ENCODE measurements at places on chromosomes 11 and 22. TPM values are rescaled to one million over a fixed set of nuclear protein-coding genes. Genes with fewer than 3 reads are reported as not detected.

Gene FAM111B
- 10.5 TPM for total RNA-seq

Gene FJX1
- 25.6 TPM for total RNA-seq

GRCh38 chr22:26910845-26911244, 253.5 kb downstream of the MIAT start:
- H3K27ac ChIP-seq = no peak overlapping the region
- DNase-seq = no peak
- H3K36me3 ChIP-seq = no peaks in the 10 kb centered on the region
- H3K4me3 ChIP-seq = no peak overlapping the region
- H3K4me1 ChIP-seq = peaks cover 9% of the 10 kb centered on the region
- peaks cover 23% of the 10 kb centered on the region for H3K27me3 ChIP-seq

- H3K27ac ChIP-seq = no peak overlapping the region
- no peaks in the 10 kb centered on the region for H3K36me3 ChIP-seq
- H3K4me1 ChIP-seq = no peaks in the 10 kb centered on the region
- H3K4me3 ChIP-seq = no peak overlapping the region
- DNase-seq = no peak
These were observed 88.4 kb upstream of the GNAZ start for GRCh38 chr22:22981670-22982571.

GRCh38 chr11:7523416-7524210, 9.8 kb downstream of the PPFIBP2 start:
- no peak for DNase-seq
- H3K27ac ChIP-seq = no peak overlapping the region
- H3K4me1 ChIP-seq = no peaks in the 10 kb centered on the region
- H3K36me3 ChIP-seq = no peaks in the 10 kb centered on the region
- no peaks in the 10 kb centered on the region for H3K27me3 ChIP-seq

DNA sequence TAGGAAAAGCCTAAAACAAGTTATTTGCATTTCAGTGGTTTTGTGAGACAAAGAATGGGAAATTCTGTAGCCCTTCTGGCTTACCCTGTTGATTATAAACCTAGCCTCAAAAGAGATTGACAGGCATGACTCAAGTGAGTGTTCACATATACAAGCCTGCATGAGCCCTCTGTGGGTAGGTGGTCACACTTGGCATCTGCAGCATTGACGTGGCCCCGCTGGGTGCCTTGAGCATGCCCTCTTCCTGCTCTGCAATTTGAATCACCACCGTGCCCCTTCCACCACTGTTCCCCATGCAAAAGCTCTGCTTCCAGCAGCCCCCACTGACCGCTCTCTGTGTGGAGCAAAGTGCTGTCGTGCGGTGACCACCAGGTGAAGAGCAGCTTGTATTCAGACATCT, 21.0 kb upstream of the ADSL start:
- H3K27ac ChIP-seq = no peak overlapping the region
- H3K4me1 ChIP-seq = peaks cover 17% of the 10 kb centered on the region
- peaks cover 40% of the 10 kb centered on the region for H3K36me3 ChIP-seq
- no peak for DNase-seq
- H3K4me3 ChIP-seq = no peak overlapping the region
- no peaks in the 10 kb centered on the region for H3K27me3 ChIP-seq

- H3K4me1 ChIP-seq = peaks cover 17% of the 10 kb centered on the region
- peak overlapping the region; percentile 73 for H3K4me3 ChIP-seq
- H3K27ac ChIP-seq = peak overlapping the region; percentile 36
- DNase-seq = no peak
- peaks cover 3% of the 10 kb centered on the region for H3K27me3 ChIP-seq
These were observed 760 bp downstream of the ZNRF3 start for GRCh38 chr22:28883917-28884746.

- H3K27ac ChIP-seq = peak overlapping the region; percentile 18
- H3K4me3 ChIP-seq = no peak overlapping the region
- DNase-seq = peak; percentile 83
- H3K36me3 ChIP-seq = no peaks in the 10 kb centered on the region
- H3K27me3 ChIP-seq = no peaks in the 10 kb centered on the region
These were observed 16.4 kb upstream of the SYVN1 start for GRCh38 chr11:65150509-65151299.

DNA sequence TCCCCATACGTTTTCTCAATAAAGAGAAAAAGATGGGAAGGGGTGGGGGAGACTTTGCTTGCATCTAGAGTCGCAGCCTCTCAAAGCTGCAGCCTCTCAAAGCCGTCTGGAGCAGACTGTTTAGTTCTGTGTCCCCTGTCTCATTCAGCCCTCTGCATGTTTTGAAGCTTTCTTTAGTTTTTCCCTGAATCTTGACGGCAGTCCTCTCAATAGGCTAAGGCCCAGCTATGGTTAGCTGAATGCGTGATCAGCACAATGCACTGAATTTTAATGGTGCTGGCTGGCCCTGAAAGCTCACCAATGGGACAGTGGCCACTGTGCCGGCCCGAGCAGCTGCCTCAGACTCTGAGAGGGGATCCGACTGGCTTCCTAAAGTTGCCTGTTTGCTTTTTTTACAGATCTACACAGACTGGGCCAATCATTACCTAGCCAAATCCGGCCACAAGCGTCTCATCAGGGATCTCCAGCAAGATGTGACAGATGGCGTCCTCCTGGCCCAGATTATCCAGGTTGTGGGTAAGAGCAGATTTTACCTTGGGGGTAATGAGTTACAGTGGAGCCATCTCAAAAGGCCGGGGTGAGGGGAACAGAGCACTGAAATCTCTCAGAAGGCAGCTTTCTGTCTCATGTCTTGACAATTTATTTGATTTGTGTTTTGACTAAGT, 119.6 kb downstream of the NAV2 start:
- H3K27me3 ChIP-seq = no peaks in the 10 kb centered on the region
- no peaks in the 10 kb centered on the region for H3K36me3 ChIP-seq
- no peak overlapping the region for H3K4me3 ChIP-seq
- H3K27ac ChIP-seq = peak overlapping the region; percentile 22
- H3K4me1 ChIP-seq = peaks cover 14% of the 10 kb centered on the region

- peaks cover 30% of the 10 kb centered on the region for H3K4me1 ChIP-seq
- peaks cover 15% of the 10 kb centered on the region for H3K36me3 ChIP-seq
- H3K27me3 ChIP-seq = peaks cover 46% of the 10 kb centered on the region
These were observed at the start of gene GALR3 for GRCh38 chr22:37823134-37823985. Gene GALR3 (plus strand): TSS chr22:37823382. CDS start chr22:37823407, 25 bp downstream.

Data from spinal cord (tissue), 10 donors.